Fibroblast of skin of left quadriceps (primary cell): ENCODE measurements at places on chromosomes 6 and 20.

GRCh38 chr20:48629069-48629959 is 198.5 kb downstream of the PREX1 start:
- no peak for DNase-seq

DNA sequence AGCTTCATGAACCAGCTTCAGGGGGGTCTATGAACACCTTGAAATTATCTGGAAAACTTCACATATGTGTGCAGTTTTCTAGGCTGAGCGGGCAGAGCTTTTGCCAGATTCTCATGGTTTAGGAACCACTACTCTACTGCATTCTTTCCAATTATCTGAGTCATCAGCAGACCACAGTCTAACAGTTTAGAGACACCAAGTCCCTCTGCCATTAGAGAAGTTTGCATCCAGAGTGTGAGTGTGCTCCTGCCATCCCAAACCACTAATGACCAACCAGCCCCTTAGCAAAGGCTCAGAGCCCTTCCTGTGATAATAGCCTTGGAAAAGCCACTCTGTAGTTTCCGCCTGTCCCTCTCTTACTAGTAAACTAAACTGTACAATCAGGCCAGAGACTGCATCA is 96.8 kb downstream of the PHACTR1 start:
- peak; percentile 50 for DNase-seq

GRCh38 chr6:74222768-74223333 is 526.8 kb downstream of the CD109 start:
- no peak for DNase-seq

DNA sequence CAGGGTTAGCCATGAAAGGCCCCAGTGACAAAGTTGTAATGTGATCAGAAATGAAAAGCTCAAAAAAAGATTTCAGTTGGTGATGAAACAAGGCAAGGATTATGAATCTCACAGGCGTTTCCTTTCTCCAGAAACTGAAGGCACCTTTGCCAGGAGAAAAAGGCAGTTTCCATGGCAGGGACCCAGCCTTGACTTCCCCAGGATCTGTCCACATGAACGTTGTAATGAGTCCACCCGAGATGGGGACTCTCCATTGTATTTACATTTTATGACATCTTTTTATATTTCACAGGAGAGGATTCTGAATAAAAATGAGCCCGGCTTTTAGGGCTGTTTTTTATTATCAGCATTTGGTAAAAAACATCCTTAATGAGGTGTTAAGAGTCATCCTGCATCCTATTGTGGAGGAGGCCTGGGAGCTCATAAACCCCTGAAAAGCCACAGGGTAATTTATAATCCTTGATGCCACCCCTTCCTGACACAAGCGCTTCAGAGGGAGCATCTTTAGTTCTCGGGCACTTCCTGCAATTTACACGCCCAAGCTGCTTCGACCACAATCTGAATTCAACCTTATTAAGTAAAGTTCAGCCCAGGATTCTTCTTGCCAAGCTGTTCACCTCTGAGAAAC is 74.1 kb upstream of the SALL4 start:
- DNase-seq, result no peak

GRCh38 chr20:52150440-52151258 is 40.9 kb downstream of the ZFP64 start:
- peak; percentile 17 for DNase-seq

- no peak for DNase-seq
Measured at GRCh38 chr6:3506200-3506599, 49.4 kb upstream of the SLC22A23 start.

- DNase-seq, result no peak
Measured at GRCh38 chr20:34891166-34892062, 15.0 kb downstream of the ACSS2 start.

- DNase-seq, result no peak
Measured at GRCh38 chr20:63441136-63442099, 31.0 kb downstream of the KCNQ2 start.

- no peak for DNase-seq
Measured at GRCh38 chr6:32954986-32955802, 2.3 kb upstream of the HLA-DMA start.

DNA sequence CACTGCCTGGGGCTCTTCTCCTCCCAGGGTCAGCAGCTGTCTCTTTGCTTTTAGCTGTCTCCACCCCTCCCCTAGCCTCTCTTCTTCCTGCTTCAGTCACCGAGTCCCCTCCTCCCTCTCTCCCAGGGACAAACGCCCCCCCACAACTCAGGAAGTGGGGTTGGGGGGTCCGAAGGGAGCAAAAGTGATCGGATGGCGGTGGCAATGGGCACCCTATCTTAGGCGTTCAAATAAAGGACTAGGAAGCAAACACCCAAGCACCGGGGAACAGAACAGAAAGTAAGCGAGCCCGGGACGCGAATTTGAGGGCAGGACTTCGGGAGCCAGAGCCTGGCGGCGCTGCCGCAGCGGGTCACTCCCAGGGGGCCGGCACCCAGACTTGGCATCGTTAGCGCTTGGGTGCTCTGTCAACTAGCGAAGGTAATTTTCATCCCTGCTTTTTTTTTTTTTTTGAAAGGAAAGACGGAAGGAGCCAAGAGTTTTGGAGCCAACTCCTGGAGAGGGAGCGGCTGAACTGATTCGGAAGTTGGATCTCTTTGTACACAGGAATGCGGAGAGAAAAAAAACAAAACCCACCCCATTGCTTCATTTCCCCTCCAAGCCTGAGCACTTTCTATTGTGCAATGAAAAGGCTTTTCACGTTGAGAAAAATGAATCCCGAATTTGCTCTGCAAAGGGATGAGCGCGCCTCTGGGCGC is 815 bp upstream of the ITPR3 start:
- peak; percentile 43 for DNase-seq

GRCh38 chr6:34044945-34045595 is 100.8 kb downstream of the GRM4 start:
- DNase-seq, result no peak

DNA sequence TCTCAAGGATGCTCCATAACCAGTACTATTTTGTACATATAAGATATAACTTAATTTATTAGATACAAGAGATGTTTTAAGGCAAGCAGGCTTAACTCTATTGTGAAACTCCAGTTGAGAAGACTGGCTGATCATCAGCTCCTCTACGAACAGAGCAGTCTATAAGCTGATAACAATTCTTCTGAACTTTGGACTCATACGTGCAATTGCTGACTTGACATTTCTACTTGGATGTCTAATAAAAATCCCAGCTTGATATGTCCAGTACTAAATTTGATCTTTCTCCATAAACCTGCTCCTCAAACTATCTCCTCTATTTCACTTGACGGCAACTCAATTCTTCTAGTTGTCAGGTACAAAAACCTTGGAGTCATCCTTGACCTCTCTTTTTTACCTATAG is 141.9 kb downstream of the HS3ST5 start:
- DNase-seq, result no peak

DNA sequence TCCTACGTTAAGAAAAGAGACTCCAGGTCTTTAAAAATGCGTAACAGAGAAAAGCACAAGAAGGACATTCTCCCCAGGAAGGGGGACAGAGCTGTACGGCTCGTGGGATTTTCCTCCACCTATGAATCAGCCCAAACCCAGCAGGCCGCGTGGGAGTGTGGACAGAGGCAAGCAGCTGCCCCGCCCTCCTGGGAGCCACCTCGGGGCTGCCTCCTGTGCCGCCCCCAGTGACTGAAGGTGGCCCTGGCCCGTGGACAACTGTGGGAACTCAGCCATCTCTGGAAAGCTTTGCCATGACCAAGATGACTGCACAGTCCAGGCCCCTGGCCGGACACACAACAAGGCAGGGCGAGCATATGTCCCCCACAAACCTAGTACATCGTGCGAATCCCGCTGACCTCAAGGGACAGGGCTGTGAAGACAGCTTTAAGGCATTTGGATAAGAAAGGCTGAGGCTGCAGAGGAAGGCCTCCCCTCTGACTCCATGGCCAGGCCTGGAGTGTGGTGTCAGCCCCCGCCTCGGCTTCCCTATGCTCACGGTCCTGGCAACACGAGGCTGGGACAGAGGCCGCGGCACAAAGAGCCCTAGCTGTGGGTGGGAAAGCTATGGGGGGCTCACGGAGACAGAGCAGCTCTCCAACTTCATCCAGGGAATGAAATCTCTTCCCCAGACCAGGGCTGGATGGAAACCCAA is 26.9 kb downstream of the PXDC1 start:
- DNase-seq, result no peak

DNA sequence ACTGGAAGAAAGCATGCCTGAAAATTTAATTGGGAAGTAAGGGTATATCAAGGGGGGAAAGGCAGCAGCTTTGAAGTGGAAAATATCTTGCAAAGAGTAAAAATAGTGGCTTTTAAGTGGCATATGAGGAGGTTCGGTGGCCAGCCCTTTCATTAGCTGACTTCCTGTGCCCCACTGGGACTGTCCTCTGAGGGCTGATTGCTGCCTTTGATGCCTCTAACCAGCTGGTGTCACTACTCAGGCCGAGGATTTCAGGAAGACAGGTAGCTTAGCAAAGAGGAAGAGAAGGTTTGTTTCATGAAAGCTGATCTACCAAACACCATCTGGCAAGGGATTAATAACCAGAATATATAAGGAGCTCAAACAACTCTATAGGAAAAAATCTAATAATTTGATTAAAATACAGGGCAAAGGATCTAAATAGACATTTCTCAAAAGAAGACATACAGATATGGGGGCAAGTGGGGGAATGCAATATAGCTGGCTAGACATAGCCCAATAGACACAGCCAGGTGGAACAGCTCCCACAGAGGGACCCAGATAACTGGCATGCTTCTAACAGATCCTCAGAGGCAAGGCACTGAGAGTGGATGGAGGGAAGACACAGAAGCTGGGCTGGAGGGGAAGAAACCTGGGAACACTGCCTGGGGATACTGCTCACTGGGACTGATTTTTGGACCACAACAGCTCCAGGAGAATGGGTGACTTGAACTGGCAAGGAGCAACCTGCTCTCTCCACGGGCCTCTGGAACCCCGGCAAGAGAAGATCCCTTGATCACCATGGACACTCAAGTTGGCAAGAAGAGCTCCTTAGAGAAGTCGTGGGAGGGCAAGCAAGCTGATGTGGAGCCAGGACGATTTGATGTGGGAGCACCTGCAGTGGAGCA is 33.2 kb downstream of the CCN2 start:
- DNase-seq, result no peak

DNA sequence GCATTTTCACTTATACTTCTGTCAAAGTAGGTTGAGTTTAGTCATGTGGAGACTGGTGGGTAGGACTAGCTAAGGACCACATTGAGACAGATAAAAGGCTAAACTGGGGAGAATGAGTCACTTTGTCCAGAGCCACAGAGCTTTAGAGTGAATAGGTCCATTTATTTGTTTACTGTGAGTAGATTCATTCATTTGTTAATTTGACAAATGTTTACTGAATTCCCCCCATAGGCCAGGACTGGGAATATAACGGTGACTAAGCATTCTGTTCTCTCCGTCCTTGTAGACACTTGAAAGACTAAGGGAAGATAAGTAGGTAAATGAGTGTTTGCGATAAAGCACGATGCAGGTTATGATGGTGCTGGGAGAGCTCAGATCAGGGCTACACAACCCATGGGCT is 699.7 kb upstream of the ID4 start:
- DNase-seq, result no peak
